ENCODE measurements at places on chromosomes 5 and 9.

GRCh38 chr5:178488696-178489095 is 101.5 kb downstream of the COL23A1 start:
- no peak for DNase-seq

DNA sequence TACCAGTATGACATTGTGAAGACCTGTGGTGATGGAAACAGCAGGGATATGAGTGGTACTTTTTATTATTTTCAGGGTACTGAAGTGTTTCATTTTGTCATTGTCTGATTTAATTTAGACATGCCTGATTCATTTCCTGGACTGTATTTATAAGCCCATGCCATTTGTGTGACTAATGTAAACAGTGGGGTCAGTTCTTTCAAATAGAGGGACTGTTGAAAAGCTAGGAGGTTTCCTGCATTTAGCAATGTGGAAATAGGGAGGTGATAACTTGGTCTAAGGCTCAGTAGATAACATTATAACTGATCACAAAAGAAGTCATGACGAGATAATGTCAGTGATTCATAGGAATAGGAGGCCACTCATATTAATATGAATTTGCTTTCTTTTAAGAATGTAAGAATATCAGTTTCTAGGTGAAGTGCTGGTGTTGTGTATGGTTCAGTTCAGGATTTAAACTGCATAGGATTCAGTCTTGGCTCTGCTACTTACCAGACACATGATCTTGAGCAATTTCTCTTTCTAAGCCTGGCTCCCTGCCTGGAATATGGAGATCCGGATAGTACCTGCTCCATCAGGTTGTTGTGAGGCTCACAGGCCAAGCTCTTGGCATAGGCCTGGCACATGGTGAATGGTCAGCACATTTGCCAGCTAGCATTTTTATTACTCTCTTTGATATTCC is 7.5 kb downstream of the RASGRF2 start:
- peak; percentile 44 for DNase-seq

DNA sequence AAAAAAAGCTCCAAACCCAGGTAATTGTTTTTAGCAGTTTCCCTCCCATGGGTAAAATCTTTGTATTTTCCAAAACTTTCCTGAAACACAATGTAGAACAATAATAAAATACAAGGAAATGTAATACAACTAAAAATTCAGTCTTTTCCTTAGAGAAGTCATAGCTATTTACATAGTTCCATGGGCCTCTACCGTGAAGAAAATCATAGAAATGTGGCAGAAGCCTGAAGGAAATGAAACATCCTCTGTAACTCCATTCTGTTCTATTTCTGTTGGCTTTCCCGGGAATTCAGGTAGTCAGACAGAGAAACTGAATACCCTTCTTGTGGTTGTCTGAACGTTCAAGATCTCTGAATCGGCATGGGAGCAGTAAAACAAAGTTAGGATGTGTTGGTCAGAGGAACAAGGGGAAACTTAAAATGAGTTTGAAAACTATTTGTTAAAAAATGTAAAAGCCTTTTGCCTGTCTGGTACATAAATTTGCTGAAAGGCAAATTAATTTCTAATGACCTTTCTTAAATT is 202.4 kb upstream of the ZNF608 start:
- no peak for DNase-seq

GRCh38 chr5:82597437-82597836 is 319.3 kb upstream of the RPS23 start:
- DNase-seq: peak; percentile 8

- no peak for DNase-seq
These were observed 174.6 kb upstream of the ZNF608 start for GRCh38 chr5:124920909-124921666.

DNA sequence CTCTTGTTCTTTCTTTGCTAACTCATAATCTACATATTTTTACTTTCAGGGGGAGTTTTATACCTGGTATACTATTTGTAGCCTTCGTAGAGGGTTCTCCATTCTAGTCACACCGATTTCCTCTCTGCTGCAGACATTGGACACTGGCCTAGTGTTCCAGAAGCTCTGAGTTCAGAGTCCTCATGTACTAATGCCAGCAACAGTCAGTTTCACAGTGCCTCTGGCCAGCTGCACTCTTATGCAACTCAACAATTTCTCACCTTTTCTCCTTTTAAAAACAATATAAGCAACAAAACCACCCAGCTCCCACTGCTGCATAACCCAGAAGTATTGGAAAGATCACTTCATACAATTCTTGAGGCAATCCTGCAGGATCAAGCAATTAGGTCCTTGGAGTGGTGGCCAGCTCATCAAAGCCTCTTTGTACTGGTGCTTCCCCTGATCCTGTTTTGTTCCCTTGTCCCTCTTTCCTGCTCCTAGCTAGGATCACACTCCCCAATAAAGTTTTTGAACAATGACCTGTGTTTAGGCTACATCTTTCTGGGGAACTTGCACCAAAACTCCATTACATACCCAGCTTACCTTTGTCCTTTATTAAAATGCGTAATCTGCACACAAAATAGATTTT is 98.1 kb upstream of the TUT7 start:
- DNase-seq: no peak

DNA sequence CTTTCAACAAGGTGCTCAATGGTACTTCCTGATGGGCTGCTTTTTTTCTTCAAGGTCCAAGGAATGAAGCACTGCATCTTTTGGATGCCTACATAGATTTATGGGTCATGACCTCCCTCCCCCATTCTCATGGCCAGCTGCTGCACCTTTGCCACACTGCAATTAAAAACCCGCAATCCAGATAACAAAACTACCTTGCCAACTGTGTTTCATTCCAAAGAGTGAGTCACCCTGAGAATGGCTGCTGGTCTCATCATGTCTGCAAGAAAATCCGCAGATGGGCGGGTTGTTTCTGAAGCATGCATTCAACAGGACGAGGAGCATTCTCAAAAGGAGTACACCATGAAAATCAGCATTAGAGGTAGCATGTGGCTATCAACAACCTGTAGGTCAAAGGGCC is 139.8 kb downstream of the ELAVL2 start:
- peak; percentile 83 for DNase-seq

DNA sequence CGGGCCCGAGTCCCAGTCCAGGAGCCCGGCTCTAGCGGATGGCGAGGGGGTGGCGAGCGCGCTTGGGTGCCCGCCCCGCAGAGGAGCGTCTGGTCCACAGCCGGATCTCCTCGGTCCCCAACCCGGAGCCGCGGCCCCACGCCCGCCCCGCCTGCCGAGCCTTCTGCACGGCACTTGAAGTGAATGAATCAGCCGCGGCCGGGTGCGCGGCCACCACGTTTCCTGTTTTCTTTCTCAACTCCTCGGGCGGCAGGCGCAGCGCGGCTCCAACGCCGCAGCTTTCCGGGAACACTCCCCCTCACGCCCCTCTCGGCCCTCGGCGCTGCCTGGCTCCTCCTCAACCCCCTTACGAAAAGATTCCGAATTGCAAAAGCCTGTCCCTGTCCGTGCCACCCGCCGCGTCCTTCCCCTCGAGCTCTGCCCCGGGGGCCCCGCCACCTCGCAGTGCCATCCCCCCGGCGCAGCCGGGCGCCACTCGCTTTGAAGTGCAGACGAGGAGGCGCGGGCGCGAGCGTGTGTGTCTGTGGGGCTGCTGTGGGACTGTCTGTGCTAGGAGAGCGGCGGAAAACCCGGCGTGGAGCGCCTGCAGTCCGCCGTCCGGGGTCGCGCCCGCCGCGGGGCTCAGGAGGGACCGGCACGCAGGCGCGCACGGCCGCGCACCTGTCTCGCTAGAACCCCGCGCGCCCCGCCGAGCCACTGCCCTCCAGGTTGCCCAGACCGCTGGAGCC is 456.6 kb downstream of the RAB3C start:
- DNase-seq: peak; percentile 80

DNA sequence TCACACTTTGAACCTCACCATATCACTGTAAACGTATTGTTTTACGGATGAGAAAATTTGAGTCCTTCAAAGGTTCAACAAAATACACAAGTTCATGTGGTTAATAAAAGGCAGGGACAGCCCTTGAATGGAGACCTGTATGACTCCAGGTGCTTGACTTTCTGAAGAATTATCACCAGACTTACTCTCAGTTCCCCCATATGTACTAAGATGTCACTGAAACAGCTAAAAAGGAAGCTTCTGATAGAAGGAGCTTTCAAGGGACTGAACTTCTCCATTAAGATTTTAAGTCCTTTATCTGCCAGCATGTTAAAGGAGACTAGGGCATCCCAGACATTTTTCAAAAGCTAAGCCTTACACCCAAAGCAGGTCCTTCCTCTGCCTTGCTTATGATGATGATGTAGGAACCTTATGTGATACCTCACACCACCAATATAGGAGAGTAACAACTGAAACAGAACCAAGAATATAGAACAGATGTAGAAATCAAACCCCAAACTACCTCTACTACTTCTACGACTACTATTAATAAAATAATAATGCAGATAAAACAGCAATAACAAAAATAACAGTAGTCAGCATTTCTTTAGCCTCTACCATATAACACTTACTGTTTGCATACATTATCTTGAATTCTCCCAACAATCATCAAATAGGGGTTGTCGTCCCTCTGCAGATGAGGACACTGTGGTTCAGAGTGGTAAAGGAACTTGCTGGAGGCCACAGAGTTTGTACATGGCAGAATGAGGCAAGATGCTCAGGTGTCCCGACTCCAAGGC is 273.9 kb downstream of the ELAVL2 start:
- no peak for DNase-seq

DNA sequence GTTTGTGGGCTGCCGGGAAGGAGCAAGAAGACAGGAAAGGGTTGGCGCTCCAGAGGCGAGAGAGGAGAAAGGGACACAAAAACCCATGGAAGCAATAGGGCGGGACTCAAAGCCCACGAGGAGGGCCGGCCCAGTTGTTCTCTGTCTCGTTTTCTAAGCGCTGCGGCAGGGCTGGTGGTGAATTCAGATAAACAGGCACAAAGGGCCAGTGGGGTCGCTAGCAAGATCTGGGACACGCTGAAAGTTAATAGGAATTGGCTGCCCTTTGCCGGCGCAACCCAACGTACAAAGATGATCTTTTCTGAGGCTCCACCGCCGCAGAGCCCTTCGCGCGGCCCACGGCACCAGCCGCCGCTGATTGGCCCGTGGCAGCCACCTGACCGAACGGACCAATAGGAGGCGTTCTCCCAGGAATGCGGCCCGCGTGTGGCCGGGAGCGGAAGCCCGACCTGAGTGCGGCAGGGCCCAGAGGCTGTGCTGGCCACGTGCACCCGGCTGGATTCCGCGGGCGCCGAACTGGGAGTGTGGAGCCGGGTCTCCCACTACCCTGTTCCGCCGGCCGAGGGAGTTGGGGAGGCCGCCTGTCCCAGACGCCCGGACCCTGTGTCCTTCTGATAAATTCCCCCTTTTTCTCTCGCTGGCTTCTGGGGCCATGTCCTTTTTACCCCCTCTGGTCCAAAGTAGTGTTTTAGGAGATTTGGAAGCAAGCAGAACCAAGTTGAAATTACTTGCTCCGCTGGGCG is 16.8 kb upstream of the NSD1 start:
- DNase-seq: no peak

DNA sequence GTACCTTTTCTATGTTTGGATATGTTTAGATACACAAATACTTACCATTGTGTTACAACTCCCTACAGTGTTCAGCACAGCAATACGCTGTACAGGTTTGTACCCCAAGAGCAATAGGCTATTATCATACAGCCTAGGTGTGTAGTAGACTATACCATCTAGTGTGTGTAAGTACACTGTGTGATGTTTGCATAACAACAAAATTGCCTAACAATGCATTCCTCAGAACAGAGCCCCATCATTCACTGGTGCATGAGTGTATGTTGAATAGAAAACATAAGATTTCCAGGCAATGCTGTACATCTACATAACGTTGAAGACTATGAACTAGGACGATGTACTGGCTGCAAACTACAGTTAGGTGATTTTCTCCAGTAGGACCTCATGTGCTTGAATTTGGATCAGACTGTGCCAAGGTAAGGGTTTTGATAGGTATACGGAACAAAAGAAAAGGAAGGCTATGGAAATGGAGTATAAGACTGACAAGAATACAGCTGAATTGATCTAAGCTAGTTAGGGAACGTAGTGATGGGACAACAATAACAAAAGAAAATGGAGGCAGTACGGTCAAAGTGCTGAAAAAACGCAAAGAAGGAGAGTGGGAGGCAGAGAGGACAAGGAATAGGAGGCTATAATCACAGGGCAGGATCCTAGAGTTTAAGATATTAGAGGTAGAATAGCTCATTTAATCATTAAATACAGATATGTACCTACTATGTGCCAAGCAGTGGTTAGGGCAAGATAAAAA is 46.9 kb downstream of the FNIP1 start:
- DNase-seq: no peak

GRCh38 chr5:42586625-42587024 is 163.4 kb downstream of the GHR start:
- no peak for DNase-seq

DNA sequence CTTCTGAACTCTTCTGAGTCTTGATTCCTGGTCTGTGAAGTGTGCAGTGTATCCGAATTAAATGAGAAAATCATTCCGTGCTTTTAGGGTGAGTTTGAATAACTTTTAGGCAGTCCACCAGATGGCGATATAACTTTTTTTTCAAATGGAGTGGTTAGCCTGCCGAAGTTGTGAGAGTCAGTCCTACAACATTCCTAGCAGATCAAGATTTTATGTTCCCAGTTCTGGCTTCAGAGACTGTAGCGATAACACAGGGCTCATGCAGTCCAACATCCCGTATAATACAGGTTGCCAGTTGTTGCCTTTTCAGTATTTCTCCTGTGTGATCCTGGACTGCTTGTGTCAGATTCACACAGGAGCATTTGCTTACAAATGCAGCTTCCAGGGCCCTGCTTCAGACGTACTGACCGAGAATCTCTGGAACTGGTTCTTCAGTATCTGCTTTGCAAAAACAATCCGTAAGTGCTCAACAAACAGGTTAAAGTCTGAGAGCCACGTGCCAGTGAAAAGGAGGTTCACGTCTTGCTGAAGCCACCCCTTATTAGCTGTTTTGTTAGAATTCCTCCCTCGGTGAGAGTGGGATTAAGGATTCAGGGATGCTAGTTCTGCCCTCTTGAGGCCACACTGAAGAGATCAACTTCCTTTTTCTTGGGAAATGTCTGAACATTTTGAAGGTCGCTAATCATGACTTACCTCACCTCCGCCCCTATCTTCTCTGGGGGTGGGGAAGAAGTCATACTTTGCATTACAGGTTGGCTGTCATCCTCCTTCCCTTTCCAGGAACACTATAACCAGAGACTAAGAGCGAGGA is 22.8 kb downstream of the SMIM3 start:
- DNase-seq: peak; percentile 42

GRCh38 chr5:101103874-101104273 is 200.8 kb upstream of the ST8SIA4 start:
- no peak for DNase-seq

DNA sequence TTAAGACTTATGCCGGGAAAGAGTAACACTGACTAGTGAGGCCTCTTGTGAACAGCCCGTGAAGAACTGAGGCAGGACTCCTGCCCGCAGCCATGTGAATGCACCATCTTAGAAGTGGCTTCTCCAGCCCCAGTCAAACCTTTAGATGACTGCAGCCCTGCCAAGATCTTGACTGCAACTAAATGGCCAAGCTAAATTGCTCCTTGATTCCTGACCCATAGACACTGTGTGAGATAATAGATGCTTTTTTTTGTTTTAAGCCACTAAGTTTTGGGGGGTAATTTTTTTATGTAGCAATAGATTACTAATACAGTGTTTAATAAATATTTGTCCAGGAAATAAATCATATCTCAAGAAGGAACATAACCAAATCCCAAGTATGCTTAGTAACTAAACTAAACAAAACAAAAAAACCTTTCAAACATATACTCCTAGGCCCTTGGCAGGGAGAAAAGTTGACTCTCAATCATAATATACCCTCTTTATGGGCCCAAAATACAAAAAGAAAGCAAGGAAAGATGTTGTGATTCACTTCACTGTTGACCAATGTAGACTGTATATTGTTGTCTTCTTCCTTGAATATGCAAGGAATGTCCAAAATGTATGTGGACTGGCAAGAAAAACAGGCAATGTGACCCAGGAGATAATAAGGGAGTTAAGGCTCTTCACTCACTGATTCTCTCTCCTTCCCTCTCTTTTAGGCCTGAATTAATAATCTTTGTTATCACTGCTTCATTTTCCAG is 79.7 kb upstream of the ZNF366 start:
- DNase-seq: no peak
